Dermis lymphatic vessel endothelial cell (primary cell): ENCODE measurements at places on chromosomes 2 and 18. TPM values are rescaled to one million over a fixed set of nuclear protein-coding genes. Genes with fewer than 3 reads are reported as not detected.

Gene ITGA6
- 137 and 212 TPM in 2 replicates for total RNA-seq

Gene CAPN14
- total RNA-seq: under 0.01 and 0.09 TPM in 2 replicates

Gene IL36B
- not detected in 2 replicates for total RNA-seq

Gene KRTCAP3
- total RNA-seq: not detected in 2 replicates

Gene XRCC5
- 161 and 237 TPM in 2 replicates for total RNA-seq

Gene MYCN
- 8.2 and 8.6 TPM in 2 replicates for total RNA-seq

Gene GNAL
- total RNA-seq: 0.26 and 0.33 TPM in 2 replicates

Gene SERPINB13
- not detected in 2 replicates for total RNA-seq

Gene AQP12B
- not detected in 2 replicates for total RNA-seq

Gene HOXD12
- total RNA-seq: not detected in 2 replicates

Gene IL1B
- not detected in 2 replicates for total RNA-seq

Gene NPPC
- total RNA-seq: not detected in 2 replicates

Gene CLEC4F
- total RNA-seq: 0.11 and 0.17 TPM in 2 replicates

Gene MTIF2
- 23.3 and 35.2 TPM in 2 replicates for total RNA-seq

Gene CBLN2
- total RNA-seq: not detected in 2 replicates
